ENCODE measurements at places on chromosomes 7 and 10.
A peak's percentile ranks its signal among the peaks of the same experiment; 100 is the strongest.

- DNase-seq, result no peak
Measured at GRCh38 chr7:42768045-42768444, 143.8 kb downstream of the C7orf25 start.

GRCh38 chr10:59007307-59008025, 169.0 kb upstream of the PHYHIPL start:
- no peak for DNase-seq

GRCh38 chr7:142626420-142627035, 122.7 kb upstream of the PRSS1 start:
- peak; percentile 5 for DNase-seq

DNA sequence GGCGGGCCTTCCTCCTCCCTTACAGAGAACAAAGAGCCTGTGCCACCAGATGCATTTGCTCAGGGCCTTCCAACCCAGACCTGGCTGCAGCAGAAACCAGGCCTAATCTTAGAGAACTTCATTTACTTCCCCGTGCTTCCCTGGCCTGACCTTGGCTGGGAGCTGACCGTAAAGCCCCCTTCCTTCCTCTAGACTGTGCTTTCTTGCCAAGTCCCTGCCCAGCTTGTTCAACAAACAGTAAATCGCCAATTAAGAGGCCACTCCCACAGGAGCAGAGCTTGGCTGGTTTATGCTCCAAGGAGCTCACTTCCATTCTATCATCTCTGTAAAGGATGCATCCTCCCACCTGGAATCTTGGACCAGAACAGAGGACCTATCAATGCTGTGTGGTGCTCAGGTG, 110.9 kb downstream of the COL13A1 start:
- DNase-seq, result peak; percentile 44

DNA sequence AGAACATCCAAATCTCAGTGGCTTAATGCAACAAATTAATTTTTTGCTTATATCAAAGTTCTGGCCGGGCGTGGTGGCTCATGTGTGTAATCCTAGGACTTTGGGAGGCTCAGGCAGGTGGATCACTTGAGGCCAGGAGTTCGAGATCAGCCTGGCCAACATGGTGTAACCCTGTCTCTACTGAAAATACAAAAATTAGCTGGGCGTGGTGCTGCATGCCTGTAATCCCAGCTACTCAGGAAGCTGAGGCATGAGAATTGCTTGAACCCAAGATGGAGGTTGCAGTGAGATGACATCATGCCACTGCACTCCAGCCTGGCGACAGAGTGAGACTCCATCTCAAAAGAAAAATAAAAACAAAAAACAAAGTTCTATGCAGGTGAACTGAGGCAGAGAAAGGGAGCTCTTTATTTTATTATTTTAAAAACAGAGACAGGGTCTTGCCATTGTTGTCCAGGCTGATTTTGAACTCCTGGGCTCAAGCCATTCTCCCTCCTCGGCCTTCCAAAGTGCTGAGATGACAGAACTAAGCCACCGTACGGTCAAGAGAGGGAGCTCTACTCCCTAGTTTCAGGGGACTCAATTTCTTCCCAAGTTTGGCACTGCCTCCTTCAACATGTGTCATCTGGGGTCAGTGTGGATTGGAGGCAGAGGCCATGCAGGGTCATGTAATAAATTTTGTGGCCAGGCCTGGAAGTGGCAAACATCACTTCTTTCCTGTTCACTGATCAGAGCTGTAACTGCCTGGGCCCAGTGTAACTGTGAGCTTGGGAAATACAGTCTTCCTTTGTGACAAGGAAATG, 2.4 kb downstream of the ADCK2 start:
- peak; percentile 30 for DNase-seq

GRCh38 chr10:80414142-80414895, 6.0 kb downstream of the PRXL2A start:
- DNase-seq, result peak; percentile 76

DNA sequence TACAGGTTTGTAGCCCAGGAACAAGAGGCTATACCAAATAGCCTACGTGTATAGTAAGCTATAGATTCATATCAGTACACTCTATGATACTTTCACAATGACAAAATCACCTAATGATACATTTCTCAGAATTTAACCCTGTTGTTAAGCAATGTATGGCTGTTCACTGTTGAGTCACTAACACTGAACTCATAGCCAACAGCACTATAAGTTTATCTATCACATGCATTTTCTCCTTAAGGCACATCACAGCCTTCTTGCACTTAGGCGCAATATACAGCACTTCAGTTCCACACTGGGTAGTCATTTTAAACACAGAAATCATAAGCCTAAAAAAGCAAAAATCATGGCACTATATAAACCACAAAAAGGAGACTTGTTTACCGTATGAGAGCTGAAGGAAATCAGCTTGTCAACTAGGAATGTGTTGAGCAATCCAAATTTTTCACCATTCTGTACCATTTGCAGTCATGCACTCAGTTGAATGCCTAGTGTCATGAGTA, 45.6 kb downstream of the ZNF438 start:
- DNase-seq, result no peak

DNA sequence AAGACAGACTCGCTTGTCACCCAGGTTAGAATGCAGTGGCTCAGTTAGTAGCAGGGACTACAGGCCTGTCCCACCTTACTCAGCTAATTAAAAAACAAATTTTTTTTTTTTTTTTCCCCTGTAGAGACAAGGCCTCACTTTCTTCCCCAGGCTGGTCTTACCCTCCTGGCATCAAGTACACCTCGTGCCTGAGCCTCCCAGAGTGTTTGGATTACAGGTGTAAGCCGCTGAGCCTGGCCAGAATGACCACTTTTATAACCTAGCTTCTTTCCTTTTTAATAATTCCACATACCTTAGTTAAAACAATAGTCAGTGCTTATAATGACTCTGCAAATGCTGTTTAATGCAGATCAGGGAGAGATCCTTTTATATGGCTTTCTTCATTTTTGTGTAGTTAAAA, 31.3 kb downstream of the RSBN1L start:
- no peak for DNase-seq

DNA sequence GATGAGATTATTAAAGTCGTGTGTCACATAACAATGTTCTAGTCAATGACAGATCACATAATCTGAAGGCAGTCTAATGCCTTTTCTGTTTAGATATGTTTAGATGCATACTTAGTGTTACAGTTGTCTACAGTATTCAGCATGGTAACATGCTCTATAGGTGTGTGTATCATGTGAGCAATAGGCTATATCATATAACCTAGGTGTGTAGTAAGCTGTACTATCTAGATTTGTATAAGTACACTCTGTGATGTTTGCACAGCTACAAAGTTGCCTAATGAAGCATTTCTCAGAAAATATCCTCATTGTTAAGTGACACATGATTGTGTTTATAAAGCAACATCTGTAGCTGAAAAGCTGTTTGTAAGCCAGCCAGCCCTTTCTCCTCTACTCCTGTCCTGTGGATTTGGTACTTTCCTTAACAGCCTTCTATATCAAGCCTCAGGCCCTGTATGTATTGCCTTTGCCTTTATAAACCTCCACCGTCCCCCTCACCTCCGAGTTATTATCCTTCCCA, 6.3 kb downstream of the HECTD2 start:
- no peak for DNase-seq

DNA sequence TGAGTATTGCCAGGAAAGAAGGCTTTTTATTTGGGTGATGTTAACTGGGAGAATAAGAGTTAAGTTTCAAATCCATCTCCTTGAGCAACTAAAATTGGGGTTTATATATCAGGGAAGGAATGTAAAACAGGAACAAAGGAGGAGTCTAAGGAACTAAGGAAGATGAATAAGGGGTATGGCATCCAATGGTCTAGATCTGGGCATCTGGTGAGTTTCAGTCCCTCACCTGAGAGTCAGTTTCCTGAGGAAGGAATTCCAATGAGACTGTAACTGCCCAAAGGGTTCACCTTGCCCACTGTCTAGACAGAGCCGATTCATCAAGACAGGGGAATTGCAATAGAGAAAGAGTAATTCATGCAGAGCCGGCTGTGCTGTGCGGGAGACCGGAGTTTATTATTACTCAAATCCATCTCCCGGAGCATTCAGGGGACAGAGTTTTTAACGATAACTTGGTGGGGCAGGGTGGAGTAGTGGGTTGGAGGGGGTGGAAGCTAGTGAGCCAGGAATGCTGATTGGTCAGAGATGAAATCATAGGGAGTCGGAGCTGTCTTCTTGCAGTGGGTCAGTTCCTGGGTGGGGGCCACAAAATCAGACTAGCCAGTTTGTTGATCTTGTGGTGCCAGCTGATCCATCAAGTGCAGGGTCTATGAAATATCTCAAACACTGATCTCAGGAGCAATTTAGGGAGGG, 188.3 kb upstream of the STK17A start:
- DNase-seq, result no peak

- DNase-seq, result no peak
Measured at GRCh38 chr10:119852277-119852676, 20.4 kb downstream of the MCMBP start.

GRCh38 chr7:43653891-43654504, 71.1 kb downstream of the STK17A start:
- no peak for DNase-seq

DNA sequence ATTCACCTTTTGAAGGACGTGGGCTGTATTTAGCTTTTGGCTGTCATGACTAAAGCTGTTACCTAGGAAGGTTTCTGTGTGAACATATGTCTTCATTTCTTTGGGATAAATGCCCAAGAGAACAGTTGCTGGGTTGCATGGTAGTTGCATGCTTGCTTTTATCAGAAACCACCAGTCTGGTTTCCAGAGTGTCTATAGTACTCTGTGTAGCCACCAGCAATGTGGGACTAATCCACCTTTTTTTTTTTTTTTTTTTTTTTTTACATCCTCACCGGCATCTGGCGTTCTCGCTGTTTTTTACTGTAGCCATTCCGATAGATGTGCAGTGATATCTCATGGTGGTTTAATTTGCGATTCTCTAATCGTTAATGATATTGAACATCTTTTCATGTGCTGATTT, 297.8 kb downstream of the SDK1 start:
- DNase-seq, result no peak

DNA sequence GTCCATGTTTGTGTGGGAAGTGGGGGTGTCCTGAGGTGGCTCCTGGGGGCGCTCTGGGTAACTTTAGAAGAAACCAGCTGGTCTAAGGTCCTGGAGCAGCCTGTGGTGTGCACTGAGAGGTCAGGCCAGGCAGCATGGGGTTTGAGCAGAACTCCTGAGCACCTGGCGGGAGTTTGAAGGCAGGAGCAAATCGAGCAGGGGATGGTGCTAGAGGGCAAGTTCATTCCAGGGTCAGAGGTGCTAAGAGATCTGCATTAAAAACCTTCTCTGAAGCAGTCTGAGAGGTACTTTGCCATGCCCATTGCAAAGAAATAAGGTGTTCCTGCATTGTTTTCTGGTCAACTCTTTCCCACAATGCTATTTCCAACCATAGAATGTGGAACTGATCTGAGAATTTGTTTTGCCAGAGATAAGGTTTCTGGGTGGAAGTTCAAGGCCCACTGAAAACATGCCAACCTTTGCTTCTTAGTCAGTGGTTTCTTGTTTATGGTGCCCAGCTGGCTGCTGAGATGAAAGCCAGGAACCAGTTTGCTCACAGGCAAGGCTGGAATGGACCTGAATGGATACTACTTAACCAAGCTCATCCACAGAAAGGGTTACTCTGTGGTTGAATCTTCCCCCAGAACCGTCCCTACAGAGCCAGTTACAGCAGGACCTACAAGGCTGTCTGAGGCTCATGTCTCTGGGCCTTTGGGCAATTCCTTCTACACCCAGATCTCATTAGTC, 136.3 kb upstream of the TMEM72 start:
- no peak for DNase-seq

Data from renal pelvis (tissue), 12 donors.